T-helper 1 cell (primary cell): ENCODE measurements at places on chromosomes 3 and 15.
A peak's percentile ranks its signal among the peaks of the same experiment; 100 is the strongest.

DNA sequence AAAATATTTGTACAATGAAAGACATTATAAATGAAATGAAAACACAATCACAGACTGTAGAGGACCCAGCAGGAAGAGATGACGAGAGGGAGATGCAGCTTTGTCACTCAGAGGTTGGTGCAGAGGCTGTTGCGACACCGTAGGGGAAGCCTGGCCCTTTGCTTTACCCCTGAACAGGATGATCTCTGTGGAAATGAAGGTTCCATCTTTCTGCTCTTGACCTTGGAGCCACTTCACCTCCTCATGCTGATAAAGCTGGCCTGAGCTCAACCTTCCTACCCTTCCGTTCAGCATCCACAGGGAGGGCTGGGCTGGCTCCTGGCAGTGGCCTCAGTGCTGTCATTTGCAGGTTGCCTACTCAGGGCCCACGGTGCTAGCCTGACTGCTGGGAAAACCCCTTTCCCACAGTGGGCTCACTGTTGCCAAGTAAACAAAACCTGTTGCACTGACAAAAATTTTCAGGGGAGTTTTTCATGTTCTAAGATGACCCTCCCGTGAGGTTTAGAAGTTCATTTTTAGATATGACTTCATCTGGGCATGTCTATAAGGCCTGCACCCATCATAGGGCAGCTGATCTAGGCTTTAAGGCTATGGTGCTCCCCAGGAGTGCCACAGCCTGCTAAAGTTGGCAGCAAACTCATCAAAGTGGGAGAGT lies 3.0 kb upstream of the CD80 start:
- no peak for DNase-seq

- DNase-seq: no peak
Observed at GRCh38 chr15:26757141-26757540, 15.7 kb downstream of the GABRB3 start.

DNA sequence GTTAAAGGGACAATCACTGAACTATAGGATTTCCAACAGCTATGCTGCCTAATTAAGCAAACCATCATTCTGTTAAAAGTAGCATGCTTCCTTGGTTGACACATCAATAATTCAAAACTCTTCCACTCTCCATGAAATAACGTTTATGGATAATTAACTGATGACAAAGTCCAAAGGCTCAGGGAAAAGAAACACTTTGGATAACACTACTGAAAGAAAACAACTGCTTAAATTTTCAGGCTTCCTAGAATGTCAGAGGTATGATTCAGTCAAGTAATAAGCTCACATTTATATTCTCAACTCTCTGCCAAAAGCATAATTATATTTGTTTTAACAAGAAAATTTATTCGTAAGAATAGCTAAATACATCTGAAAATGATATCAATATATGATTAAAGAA lies 49.6 kb downstream of the WDR72 start:
- DNase-seq: no peak

DNA sequence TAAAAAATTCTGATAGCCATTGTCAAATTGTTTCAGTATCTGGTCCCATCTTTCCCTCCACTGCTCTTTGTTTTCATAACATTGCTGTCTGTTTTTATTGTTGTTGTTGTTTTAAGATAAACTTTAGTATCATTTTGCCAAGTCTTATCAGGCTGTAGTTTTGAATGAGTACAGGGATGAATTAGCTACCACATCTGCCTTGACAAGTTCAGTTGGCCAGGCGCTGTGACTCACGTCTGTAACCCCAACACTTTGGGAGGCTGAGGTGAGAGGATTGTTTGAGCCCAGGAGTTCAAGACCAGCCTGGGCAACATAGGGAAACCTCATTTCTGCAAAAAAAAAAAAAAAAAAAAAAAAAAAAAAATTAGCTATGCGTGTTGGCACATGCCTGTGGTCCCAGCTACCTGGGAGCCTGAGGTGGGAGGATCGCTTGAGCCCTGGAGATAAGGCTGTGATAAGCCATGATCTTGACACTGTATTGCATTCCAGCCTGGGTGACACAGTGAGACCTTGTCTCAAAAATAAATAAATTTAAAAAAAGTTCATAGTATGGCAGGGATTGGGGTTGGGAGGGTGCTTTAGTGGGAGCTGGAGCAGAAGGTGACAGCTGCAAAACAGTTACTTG lies 8.3 kb upstream of the ANKDD1A start:
- DNase-seq: no peak

GRCh38 chr15:77226652-77227051 lies 155.7 kb upstream of the TSPAN3 start:
- DNase-seq: no peak

- DNase-seq: peak; percentile 62
Observed at GRCh38 chr3:179072100-179072438, 460 bp upstream of the ZMAT3 start.

- DNase-seq: no peak
Observed at GRCh38 chr3:179702271-179702947, 49.6 kb downstream of the USP13 start.

DNA sequence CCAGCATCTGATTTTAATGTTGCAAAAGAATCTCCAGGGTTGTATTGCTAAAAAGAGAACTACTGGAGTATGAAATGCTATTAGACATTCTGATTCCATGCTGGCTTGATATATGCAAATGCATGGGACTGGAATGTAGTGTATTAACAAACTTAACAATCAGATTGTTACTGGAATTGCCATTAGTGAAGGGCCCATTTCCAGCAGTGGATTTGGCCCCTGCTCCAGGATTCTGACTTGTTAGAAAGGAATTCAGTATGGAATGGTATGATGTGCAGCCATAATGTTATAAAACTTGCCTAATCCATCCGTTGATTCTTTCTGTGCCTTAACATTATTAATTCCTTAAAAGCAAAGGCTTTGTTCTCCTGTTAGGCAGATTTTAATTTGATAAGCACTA lies 7.9 kb downstream of the ARRDC4 start:
- no peak for DNase-seq

DNA sequence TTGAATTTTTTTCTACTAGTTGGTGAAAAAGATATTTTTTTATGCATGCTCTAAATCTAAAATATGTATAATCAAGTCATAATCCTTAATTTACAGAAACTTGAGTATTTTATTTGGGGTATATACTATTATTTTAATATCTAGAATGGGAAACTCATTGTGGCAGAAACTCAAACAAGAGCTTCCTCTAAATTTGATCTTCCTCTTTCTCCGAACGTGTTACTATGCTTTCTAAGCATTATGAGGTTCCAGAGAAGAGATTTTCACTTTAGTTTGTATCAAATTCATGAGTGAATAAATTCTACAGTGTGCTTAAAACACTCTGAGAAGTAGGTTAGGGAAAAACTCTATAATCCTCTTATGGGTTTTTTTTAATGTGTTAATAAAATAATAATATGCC lies 173.1 kb downstream of the POTEB3 start:
- no peak for DNase-seq

- no peak for DNase-seq
Observed at GRCh38 chr15:40252438-40253166, 13.7 kb downstream of the PAK6 start.

- DNase-seq: no peak
Observed at GRCh38 chr3:25107918-25108617, 320.0 kb upstream of the RARB start.

- DNase-seq: no peak
Observed at GRCh38 chr3:138833899-138834595, 681 bp downstream of the PIK3CB start.

- no peak for DNase-seq
Observed at GRCh38 chr3:73683706-73684105, 59.0 kb upstream of the PDZRN3 start.
